Urothelium cell line (cell line): ENCODE measurements at places on chromosomes 5 and 9.

DNA sequence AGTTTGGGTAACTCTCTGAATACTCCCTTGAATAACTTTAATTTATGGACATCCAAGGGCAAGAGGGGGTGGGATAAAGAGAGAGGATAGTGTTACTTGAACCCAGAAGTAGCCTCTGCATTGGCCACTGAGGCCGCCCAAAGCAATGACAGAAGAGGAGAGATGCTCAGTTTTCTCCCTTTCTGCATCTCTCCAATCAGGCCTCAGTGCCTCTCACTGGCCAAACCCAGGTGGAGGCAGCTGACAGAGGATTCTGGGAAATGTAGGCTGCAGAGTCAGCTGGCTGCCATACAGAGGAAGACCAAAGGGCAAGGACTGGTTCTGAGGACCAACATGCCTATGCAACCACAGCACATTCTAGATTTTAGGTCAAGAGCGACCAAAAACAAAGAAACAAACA is 719.4 kb downstream of the MAT2B start:
- no peak for DNase-seq

GRCh38 chr9:68631811-68632210 is 73.2 kb upstream of the PIP5K1B start:
- DNase-seq = no peak

DNA sequence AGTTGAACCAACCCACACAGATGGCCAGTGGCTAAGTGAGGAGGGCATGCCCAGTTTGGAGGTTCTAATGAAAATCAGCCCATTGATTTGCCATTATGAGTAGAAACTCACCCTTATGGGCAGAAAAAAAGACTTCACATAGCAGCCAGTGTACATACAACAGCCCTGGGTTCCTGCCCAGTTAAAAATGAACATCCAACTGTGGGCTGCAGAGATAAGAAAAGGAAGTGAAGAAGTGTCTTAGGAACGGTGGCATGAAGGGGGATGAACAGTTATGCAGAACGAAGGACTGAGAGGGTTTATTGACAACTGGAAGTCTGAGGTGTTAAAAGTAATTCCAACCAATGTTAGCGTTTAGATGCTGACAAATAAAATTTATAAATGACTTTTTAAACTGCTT is 118.4 kb downstream of the MARCHF3 start:
- DNase-seq = no peak

DNA sequence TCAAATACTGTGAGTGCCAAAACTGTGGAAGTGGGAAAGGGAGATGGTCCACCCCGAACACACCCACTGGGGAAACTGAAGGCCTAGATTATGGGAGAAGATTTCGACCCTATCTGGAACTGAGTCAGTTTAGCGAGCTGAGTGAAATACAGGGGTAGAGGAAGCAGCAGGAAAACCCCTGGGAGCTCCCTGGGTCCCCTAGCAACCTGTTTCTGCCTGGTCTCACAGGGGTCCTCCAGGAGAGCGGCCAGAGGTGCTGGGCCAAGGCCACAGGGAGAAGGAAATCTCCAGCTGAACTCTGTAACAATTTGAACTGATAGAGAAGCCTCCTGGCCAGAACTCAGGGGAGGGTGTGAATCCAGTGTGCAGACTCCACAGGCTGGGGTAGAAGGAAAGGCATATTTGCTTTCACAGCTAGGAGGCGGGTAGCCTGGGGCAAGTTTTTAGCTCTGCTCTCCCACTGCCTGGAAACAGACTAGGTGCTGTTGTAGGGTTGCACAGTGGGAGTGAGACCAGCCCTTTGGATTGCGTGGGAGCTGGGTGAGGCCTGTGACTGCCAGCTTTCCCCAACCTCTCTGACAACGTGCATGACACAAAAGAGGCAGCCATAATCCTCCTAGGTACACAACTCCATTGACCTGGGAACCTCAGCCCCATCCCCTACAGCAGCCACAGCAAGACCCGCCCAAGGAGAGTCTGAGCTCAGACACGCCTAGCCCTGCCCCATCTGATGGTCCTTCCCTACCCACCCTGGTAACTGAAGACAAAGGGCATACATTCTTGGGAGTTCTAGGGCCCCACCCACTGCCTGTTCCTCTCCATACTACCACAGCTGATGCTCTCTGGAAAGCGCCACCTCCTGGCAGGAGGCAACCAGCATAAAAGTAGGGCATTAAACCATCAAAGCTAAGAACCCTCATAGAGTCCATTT is 78.8 kb upstream of the GPBP1 start:
- DNase-seq = no peak

DNA sequence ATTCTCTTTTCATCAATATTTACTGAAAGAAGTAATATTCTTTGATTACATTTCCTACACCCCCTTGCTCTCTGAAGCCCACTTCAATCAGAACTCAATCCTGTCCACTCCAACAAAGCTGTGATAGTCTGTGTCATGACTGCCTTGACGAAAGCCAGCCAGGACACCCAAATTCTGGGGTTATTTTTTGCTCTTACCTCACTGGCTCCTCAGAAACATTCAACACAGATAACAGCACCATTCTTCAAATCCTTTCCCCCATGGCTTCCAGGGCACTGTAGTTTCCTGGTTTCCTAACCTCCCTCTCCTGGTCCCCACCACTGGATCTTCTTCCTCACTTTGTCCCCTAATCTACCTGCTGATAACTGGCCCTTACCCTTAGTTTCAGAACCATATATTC is 106.1 kb upstream of the FER start:
- DNase-seq = no peak

GRCh38 chr9:95143591-95144561 is 173.6 kb downstream of the FANCC start:
- DNase-seq = no peak

DNA sequence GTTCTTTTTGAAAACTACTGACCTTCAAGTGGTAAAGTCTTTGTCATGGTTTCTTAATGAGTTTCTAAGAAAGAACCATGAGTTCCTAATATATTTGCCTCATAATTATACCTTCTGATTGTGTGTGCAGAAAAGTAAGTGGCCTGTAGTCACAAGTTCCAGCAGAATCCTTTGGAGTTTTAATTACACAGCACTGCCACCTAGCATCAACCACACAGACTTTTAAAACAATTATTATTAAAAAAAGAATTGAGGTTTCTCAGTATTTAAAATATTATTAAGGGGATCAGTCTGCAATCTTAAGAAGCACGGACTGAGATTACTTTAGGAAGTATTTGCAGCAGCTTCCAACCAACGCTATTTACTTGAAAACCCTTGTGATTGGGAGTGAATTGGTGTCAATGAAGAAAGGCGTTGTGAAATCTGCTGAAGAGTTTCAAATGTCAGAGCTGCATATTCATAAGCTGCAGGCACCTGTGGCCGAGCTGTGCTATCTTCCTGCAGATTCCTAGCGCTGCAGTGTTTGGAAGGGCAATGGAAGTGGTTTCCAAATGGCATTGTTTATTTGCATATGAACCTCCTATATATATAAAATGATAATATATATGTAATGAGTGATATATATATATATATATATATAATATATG is 1074.2 kb upstream of the WWC1 start:
- DNase-seq = no peak
